ENCODE measurements at places on chromosomes 13 and 19.

GRCh38 chr19:32233885-32234284 lies 111.5 kb upstream of the ZNF507 start:
- no peak for DNase-seq

GRCh38 chr13:33280923-33281322 lies 4.6 kb downstream of the STARD13 start:
- DNase-seq = no peak

DNA sequence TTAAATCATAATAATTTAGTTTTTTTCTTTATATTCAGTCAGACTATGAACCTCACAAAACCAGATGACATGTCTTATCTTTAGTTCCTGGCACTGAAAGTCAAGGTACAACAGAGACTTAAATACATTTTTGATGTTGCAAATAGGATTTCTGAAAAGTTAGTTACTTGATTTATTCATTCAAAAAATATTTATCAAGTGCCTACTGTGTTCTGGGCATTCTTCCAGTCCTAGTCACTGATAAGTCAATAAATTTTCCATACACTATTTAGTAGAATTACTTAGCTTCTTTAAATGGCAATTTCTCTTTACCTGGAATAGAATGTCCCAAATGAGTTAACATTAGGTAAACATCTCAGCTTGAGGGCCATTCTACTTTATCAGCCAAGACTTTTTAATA lies 938.3 kb upstream of the PCDH9 start:
- no peak for DNase-seq

DNA sequence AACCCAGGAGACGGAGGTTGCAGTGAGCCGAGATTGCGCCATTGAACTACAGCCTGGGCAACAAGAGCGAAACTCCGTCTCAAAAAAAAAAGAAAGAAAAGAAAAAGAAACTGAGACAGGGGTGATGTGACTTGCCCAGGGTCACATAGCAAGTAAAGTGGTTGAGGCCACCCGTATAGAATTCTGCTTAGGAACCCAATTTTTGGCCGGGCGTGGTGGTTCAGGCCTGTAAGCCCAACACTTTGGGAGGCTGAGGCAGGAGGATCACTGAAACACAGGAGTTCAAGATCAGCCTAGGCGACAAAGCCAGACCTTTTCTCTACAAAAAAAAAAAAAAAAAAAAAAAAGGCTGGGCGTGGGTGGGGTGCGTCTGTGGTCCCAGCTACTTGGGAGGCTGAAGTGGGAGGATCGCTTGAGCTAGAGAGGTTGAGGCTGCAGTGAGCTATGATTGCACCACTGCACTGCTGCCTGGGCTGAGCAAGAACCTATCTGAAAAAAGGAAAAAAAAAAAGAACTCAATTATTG lies 1.3 kb downstream of the SNRPA start:
- DNase-seq = no peak

DNA sequence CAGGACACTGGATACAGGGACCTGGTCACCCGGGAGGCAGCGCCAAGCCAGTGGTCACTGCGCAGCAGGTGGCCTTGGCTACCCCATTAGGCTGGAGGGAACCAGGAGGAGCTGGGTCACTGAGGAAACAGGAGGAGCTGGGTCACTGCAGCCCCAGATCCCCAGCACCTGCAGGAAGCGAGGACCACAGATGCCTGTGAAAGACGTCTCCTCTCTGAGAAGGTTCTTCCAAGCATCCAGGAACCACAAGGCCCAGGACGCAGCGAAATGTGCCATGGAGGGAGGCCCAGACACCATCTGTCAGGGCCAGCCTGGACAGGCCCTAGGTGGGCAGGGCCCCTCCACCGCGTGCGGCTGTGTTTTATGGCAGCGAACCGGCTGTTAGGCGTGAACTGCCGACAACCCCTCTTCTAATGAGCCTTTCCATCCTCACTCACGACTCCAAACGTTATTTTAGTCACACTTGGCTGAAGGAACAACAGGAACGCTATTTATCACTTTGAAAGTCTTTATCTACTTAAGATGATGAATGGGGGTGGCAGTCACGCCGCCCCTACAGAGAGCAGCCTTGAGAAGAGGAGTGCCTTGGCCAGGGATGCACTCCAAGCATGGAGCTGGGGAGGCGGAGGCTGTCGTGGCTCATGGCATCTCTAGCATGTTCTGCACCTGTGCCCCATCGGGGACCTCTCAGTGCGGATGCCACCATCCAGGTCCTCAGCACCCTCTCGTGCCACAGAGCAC lies 53.3 kb downstream of the CEBPG start:
- DNase-seq = no peak

DNA sequence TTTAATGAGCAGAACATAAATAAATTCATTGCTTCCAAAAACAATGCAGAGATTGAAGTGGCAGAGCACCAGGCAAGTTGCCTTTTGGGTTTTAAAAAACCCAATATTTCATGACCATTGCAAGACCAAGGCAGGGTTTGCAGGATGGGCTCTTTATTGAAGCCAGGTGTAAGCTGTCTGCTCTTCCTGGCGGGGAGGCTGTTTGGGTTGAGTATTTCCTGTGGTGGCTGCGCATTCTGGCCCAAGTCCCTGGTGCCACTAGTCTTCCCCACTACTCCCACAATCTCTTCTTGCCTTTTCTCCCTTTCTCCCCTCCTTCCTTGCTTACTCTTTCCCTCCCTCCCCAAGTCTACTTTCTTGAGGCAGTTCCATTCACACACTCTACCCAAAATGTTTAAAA lies 116.4 kb downstream of the AKAP11 start:
- no peak for DNase-seq

GRCh38 chr19:33175886-33176669 lies 18.1 kb upstream of the LRP3 start:
- DNase-seq = no peak

- no peak for DNase-seq
Observed at GRCh38 chr19:8611877-8612806, 1.6 kb upstream of the ADAMTS10 start.

- no peak for DNase-seq
Observed at GRCh38 chr13:53807251-53807834, 778.7 kb downstream of the OLFM4 start.

DNA sequence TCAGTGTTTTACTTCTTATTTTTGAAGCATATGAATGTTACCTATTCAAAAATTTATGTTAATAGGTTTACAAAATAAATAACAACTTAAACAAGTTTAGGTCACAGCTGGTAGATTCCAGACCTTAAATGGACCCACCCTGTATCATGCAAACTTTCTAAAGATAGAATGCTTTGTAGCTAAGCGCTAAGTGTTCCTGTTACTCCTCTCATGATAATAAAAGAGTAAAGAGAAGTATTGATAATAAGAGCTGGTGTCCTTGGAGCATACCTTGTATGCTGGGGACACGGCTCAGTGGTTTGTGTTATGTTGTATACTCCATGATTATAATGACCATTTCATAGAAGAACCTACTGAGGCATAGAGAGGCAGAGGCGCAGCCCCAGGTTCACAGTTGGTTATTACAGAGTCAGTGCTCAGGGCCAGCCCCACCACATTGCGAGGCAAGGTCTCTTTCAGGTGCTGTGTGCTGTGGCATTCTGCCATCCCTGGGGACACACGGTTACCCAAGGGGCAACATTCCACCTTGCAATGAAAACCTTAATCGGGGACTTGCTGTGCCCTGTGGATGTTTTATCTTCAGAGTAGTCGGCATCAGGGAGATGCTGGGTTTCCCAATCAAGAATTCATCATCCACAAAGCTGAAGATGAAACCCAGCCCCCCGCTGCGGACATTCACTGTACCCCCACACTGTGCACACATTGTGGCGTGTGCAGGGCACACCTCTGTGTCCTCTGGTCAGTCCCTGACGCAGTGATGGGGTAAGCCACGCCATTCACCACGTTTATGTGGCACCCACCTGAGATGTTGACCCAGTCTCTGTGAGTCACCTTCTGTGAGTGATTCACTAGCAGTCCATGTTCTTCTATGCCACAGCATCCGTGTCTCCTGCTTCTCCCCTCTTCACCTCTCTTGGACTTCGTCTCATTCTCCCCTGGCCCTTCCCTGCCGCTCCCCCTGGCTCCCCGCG lies 186.7 kb downstream of the COL4A1 start:
- DNase-seq = no peak

- no peak for DNase-seq
Observed at GRCh38 chr13:76846363-76846762, 39.8 kb downstream of the KCTD12 start.

GRCh38 chr19:46860846-46861690 lies at the start of gene ARHGAP35:
Gene ARHGAP35 (plus strand): TSS chr19:46860997. CDS start chr19:46918676, 57,679 bp downstream.
- DNase-seq = peak; percentile 85

GRCh38 chr19:51129716-51130115 lies 5.0 kb downstream of the SIGLEC9 start:
- DNase-seq = no peak

- no peak for DNase-seq
Observed at GRCh38 chr13:94056362-94056990, 423.0 kb downstream of the DCT start.

GRCh38 chr19:51663650-51664049 lies 17.0 kb upstream of the SIGLEC14 start:
- no peak for DNase-seq

- no peak for DNase-seq
Observed at GRCh38 chr19:49447485-49448431, 3.9 kb downstream of the PIH1D1 start.

- no peak for DNase-seq
Observed at GRCh38 chr19:54600212-54600611, 6.8 kb downstream of the LILRA1 start.

GRCh38 chr19:49954933-49955332 lies 6.0 kb downstream of the SIGLEC11 start:
- DNase-seq = no peak

DNA sequence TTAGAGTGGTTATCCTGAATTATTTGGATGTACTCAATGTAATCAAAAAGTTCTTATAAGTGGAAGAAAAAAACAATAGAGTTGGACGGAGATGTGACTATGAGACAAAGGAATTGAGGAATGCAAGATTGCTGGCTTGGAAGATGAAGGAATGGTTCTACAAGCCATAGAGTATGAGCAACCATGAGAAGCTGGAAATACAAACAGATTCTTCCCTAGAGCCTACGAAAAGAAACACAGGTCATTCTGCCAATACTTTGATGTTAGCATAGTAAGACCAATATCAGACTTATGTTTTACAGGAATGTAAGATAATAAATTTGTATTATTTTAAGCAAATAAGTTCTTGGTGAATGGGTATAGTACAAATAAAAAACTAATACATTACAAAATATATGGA lies 249.2 kb downstream of the DIAPH3 start:
- no peak for DNase-seq

GRCh38 chr13:29503041-29503837 lies 92.2 kb downstream of the SLC7A1 start:
- DNase-seq = no peak

- no peak for DNase-seq
Observed at GRCh38 chr13:46796129-46796514, 839 bp downstream of the ESD start.

GRCh38 chr19:40366697-40367561 lies 18.4 kb downstream of the PLD3 start:
- DNase-seq = no peak

DNA sequence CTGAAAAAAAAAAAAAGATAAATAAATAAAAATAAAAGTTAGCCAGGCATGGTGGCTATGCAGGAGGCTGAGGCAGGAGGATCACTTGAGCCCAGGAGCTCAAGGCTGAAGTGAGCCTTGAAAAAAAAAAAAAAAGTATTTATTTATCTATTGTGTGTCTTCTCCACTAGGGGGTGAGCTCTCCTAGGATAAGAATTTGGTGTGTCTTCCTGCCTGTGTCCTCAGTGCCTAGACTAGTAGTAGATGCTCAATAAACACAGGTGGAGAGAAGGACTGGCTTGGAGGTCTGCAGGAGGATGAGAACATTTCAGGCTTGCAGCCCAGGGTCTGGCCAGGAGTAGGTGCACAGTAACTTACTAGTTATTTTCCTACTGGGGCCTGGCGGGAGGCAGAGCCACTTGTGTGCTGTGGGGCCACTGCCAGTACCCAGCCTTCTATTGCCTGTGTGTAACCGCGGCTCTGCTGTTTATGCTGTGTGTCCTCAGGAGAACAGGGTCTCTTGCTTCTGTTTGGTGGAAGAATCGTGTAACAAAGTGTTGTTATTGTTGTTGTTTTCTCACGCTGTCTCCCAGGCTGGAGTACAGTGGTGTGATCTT lies 5.4 kb downstream of the LMTK3 start:
- DNase-seq = no peak

GRCh38 chr13:27678306-27679040 lies 56.8 kb downstream of the POLR1D start:
- no peak for DNase-seq

DNA sequence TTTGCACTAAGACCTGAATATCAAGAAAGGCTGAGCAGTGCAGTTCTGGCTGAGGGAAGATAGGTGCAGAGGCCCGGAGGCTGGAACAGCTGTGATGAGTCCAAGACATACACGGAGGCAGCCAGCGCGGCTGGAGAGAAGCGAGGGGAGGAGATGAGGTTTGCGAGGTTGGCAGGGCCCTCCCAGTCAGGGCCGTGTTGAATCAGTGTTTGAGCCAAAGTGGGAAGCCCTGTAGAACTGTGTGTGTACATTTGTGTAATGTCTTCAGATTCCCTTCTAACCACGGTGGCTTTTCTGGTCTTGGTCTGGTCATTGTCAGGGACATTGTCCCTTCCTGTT lies 34.9 kb downstream of the PAK4 start:
- no peak for DNase-seq

- DNase-seq = no peak
Observed at GRCh38 chr19:32830231-32831014, 39.1 kb downstream of the SLC7A9 start.

- no peak for DNase-seq
Observed at GRCh38 chr13:29428310-29429181, 166.9 kb downstream of the SLC7A1 start.

- no peak for DNase-seq
Observed at GRCh38 chr13:99174533-99175100, 26.0 kb upstream of the UBAC2 start.

DNA sequence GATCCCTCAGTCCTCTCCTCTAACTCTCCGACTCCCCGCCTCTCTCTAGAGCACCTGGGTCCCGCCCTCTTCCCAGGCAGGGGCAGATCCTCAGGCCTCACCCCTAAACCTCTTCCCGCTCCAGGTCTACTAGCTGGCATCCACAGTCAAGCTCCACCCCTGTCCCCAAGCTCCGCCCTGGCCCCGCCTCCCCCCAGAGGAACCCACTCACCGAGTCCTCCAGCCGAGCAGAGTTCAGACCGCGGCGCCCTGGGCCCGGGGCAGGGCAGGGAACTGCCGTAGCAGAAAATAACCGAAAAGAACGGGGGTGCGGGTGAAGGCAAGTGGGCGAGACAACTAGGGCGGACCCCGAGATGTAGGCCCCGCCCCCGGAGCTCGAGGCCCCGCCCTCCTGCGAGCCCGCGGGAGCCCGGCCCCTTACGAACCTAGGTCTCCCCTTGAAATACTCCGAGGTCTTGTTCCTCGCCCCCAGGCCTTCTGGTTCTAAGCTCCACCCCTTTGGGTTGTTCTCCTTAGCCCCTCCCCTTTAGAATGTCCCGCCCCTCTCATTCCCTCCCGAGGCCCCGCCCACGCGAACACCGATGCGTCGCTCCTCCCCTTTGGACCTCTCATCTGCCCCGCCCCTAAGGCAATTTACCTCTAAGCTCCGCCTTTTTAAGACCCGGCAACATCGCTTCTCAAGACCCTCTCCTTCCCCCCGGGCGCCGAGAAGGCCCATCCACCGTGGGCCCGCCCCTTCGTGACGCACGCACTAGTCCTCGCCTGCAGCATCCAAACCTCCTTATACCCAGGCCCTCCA lies at the start of gene GGN:
GGN (minus strand) TSS at position 485 of the 799 bp plus-strand sequence. CDS start 773 bp downstream, outside the sequence.
- DNase-seq = peak; percentile 93
